Fibroblast of upper back skin (primary cell): ENCODE measurements at places on chromosomes 4 and X.

GRCh38 chr4:158192439-158193158 lies 17.7 kb upstream of the TMEM144 start:
- DNase-seq, result no peak

GRCh38 chr4:67624939-67625338 lies 66.4 kb downstream of the STAP1 start:
- no peak for DNase-seq

DNA sequence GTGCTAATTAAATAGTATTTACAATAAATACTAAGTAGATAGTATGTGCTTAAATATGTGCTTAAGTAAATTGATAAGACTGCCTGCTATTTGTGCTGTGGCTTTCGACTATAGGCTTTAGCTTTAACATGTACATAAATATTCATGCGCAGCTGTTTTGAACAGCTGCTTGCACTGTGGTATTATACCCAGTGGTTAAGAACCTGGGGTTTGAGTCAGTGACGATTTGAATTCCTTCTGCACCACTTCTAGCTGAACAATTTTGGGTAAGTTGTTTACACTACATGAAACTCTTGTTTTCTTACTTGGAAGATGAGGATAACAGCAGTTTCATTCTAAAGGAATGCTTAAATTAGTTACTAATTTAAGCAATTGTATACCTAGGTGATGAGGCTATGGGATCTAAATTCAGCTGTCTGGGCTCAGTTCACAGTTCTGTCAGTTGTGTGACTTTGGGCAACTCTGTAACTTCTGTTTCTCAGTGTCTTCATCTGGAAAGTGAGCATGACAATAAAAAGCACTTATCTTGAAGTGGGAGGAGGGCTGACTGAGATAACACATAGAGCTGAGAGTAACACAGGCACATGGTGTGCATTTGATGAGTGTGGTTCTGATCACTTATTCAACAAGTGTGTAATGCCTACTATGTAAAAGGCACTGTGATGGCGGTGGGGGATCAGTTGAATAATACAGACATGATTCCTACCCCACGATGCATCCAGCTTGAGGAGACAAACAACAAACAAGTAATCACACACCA lies 37.0 kb downstream of the HPGDS start:
- DNase-seq, result peak; percentile 10

DNA sequence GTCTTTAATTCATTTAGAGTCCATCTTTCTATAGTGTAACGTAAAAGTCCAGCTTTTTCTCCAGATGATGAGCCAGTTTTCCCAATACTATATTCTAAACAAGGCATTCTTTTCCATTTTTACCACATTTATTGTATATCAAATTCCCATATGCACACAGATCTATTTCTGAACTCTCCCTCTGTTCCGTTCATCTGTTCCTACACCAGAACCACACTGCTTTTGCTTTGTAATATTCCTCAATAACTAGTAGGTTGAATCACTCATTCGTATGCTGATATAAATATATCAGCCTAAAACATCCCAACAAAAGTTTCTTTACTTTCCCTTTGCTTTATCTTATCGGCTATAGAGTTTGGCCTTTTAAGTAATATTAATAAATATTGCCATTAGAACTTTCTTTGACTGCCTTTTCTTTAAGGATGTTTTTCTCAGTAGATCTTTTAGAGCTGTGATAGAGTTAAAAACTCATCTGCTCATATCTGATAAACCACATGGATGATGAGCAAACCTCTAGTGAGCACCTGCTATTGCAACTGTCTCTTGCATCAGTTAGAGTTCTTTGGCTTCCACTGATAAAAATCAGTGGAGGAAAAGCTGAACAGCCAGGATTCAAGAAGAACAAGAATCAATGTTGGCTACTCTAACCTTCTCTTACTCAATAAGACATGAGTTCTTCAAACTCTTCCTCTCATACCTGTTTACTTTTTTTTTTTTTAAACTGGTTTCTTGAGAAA lies 13.1 kb upstream of the RPL34 start:
- DNase-seq, result no peak

DNA sequence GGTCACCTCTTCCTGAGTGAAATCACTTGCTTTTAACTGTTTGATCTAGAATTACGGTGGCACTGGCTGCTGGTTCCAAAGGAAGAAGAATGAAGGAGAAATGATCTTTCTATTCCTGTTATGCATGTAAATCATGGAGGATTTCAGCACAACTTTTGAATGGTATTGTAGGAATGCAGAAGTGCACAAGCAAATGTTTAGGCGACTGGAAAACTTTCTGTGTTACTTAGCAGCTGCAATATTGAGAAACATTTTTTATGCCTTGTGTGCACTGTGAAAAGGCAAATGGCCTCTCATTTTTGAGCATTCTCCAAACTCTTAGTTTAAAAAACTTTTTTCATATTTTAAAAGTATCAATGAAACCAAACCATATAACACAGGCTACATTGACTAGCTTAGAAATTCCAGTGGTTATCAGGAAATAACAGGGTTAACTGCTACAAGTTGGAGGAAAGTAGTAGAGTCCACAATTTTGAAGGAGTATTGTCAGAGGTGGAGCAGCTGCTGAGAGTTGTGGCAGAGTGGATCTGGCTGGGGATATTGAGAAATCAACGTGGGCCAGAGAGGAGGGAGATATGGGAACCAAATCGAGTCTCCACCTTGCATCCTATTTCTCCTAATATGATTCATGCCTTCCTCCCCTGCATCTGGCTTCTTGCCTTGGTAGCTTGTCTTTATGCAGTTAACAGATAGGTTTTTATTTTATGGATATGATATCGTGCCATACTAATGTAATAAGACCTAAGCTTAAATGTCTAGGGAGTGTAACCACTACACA lies 32.0 kb upstream of the FHL1 start:
- peak; percentile 79 for DNase-seq

GRCh38 chrX:131626681-131627296 lies 82.9 kb downstream of the OR13H1 start:
- DNase-seq, result peak; percentile 14

DNA sequence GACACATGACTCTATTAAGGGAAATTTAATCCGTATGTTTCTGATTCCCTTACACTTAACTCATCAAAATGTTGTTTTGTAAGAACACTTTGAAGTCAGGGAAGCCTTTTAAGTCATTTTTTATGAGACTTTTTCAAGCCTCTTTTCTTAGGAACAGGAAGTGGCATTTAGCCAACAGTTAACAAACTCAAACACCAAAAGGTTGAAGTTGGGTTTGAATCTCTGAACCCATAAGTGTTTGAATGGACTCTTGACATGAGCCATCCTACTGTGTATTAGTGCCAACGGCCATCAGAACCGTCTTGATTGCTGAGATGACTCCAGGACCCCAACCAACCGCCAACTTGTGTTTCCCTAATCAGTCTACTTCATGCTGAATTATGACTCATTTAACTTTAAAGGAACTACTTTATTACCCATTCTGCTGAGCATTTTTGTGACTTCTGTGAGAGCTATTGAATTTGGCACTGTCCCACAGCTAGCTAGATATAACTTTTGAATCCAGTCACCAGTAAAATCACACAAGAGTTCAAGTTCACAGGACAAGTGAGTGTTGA lies 209.1 kb upstream of the FAT1 start:
- peak; percentile 83 for DNase-seq

DNA sequence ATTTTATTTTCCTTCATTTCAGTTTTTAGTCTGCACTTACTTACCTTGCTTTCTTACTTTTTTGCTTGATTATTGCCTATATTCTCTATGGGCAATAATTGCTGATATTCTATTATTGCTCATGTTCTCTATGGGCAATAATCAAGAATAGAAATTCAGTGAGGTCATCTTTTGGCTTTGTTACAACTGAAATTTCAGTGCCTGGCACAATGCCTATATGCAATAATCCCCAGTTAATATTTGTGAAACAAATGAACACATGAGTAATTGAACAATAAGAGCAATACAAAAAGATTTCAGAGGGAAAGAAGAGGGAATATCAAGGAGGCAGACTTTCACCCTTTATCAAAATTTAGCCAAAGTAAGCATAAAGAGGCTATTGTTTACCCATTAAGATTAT lies 48.6 kb upstream of the ARSJ start:
- DNase-seq, result no peak

GRCh38 chr4:147530723-147531122 lies 49.8 kb downstream of the EDNRA start:
- DNase-seq, result peak; percentile 32

DNA sequence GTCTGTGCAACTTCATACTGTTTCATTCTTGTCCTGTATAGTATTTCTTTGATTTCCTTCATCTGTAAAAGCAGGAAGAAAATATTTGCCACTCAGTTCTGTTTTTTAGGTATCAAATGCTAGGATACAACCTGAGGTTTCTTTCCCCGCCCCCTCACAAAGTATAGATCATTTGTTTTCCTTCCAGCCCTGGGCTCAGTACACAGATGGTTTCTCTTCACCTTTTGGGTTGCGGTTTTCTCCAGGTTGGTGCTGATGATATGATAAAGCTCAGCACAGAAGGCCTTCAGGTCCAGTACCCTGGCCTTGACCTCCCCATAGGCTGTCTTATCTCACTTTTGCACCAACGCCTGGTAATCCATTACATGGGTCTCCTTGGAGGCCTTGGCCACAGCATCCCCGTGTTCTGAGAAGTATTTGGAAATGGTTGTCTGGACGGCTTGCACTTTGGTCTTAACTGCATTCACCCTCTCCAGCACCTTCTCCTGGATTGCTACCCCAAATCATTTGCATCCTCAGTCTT lies 35.2 kb downstream of the PTTG2 start:
- DNase-seq, result no peak

DNA sequence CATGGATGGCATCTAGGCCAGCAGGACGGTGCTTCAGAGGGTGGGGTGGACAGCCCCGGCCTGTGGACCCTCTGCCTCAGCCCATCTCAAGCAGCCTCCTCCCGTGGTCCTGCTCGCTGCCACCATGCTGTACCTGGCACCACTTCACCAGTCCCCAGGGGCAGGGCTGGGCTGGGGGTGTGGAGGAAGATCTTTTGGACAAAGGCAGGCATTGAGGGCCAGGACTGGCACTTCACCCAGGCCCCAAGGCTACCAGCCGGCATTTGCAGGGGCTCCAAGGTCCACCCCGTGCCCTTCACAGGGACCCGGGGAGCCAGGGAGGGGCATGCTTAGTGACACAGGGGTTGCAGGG lies 713 bp downstream of the PLXNB3 start:
- DNase-seq, result no peak

GRCh38 chr4:138398322-138398721 lies 156.2 kb upstream of the SLC7A11 start:
- DNase-seq, result no peak

DNA sequence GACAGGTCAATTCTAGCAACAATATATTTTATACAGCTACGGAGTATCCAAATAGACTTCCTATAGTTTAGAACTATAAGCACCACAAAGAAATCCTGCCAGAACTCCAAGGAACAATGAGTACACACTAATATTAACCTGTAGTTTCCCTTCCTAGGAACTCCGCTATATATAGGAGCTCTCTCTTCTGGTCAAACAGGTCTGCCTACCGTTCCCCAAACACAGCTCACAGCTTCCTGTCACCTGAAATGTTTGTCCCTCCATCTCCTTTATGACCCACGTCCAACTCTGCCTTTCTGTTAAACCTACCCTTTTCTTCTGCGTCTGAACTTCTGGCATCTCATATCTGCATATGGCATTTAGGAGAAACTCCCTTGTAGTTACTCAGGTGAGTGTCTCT lies 10.5 kb upstream of the GJB1 start:
- DNase-seq, result no peak

- DNase-seq, result peak; percentile 84
Observed at GRCh38 chrX:116272322-116272721, 101.8 kb downstream of the AGTR2 start.
